ENCODE measurements at places on chromosomes 6 and 20. TPM values are rescaled to one million over a fixed set of nuclear protein-coding genes. Genes with fewer than 3 reads are reported as not detected.

GRCh38 chr20:3071610-3072529 lies at the start of gene OXT:
Gene OXT, plus strand, starts transcription at chr20:3071620. Its CDS starts 36 bp downstream, at chr20:3071656.
- DNase-seq: no peak

GRCh38 chr20:44805979-44806620 lies 4.2 kb downstream of the RIMS4 start:
- no peak for DNase-seq

C4A gene
- 2.2 TPM for total RNA-seq

- DNase-seq: no peak
These were observed 677.2 kb upstream of the SLC35B3 start for GRCh38 chr6:9112544-9112943.

GRCh38 chr20:51510936-51511605 lies 31.4 kb downstream of the NFATC2 start:
- DNase-seq: no peak

SMLR1 gene
- total RNA-seq: not detected

GRCh38 chr6:52393780-52394179 lies 26.4 kb upstream of the EFHC1 start:
- DNase-seq: no peak

CCN6 gene
- total RNA-seq: not detected

DNA sequence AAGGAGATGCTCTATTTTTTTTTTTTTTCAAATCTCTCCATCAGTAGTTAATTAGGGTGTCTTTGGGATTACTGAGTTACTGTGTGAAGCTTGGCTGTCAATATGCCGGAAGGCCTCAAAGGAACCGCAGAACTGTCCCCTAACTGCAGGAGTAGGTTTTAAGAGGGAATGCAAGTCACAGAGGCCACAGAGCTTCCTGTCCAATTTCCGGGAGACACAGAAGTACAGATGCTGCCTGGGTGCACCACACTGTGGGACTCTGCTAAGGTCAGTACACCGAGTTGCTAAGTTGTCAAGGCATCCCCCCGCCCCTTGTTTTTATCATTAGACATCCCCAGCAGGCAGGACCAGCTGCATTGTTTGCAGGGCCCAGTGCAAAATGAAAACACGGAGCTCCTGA lies 120.2 kb upstream of the RAB32 start:
- no peak for DNase-seq

SLC16A10 gene
- 2.9 TPM for total RNA-seq

GRCh38 chr6:144418959-144419545 lies 133.9 kb downstream of the UTRN start:
- no peak for DNase-seq

DNA sequence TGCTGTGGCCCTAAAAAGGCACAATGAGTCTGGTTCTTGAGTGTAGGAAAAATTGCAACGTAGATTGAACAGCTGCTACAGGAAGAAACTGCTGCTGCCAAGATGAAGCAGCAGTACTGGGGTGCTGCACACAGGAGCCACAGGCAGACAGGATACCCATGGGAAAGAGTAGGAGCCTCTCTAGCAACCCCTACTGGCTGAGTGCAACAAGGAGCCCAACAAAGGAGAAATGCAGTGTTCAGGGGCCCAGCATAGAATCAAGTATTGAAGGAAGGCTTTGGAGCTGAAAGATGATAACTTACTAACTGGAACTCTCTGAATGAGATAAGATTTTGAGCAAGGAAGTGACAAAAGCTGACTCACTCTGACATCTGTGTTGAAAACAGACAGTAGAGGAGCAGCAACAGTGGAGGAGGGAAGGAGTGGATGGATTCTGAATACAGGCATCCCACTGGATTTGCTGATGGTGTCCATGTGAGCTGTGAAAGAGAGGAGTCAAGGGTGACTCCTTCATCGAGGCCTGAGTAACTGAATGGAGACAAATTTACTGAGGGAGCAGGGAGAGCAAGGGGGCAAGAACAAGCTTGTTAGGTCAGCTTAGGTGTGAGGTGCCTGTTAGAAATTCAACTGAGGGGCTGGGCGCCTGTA lies 534.7 kb upstream of the JARID2 start:
- DNase-seq: peak; percentile 85

GRCh38 chr6:148943451-148943850 lies 196.6 kb downstream of the UST start:
- DNase-seq: no peak

DNA sequence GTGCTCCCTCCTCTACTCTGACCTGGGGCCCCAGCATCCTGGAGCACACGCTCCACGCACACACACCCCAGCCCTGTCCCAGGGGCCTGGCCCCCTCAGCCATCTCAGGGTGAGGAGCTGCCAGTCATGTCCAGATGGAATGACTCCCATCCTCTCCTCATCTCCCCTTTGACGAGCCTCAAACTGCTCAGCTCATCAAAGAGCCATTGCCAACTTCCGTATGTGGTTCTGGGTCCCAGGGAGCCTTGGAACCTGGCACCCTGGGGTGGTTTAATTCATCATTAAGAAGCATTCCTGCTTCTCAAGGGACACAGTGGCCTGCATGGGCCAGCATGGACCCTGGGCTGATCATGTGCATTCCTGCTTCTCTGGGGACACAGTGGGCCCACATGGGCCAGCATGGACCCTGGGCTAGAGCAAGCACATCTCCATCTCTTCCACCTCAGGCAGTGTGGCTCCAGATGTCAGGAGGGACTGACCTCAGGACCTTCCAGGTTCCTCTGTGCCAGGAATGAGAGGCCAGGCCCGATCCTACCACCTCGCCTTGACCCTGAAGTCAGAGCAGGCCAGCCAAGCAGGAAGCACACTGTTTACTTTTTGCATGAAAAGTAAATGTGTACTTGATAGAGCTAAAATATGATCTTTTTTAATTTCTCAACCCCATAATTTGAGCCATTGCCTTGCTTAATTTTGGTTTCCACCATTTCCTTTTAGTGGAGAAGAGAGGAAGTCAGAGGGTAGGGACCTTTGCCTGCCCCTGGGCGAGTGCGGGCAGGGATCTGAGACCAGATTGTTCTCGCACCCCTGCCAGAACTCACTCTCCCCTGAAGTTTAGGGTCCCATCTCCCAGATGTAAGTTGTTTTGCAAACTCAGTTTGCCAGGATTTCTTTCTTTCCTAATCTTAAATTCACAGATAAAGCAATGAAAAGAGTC lies 26.1 kb downstream of the SPATA2 start:
- DNase-seq: no peak

DNA sequence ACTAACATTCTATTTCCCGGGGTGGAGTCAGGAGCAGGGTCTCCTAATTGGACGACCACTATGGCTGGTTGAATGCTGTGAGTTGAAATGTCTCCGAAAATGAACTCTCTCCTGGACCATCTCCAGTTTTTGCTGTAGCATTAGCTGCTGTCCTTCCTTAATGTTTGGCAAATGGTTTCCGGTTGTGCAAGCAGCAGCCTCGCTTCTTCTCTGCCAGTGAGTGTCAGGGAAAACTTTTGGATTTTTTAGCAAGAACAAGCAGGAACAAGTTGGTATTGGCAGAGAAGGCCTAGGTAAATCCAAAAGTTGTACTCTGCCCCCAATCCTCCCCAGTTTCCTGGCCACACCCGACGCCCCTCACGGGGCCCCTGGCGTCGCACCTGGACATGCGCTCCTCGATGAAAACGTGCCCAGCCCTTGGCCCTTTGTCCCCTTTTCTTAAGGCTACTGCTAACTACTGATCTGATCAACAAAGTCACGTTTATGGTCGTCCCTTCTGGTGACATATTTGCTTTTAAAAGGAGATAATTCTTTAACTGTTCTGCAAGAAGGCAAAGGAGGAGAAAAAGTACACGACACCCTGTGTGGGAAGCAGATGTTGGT lies 103.2 kb downstream of the ARMC2 start:
- DNase-seq: no peak

DNA sequence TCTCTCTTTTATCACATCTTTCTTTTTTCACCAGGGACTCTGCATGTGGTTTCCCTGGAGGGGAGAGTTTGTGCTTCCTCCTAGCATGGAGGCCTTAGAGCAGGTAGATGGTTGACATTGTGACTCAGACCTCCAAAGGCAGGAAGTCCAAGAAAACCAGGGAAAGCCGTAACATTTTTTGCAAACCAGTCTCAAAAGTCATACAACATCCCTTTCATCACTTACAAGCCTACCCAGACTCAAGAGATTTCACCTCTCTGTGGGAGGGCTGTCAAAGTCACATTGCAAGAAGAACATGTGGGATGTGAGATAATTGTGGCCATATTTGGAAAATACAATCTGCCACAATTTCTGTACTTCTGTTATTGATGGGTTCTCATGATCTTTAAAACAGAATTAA lies 46.2 kb downstream of the SNRNP48 start:
- DNase-seq: peak; percentile 55

DNA sequence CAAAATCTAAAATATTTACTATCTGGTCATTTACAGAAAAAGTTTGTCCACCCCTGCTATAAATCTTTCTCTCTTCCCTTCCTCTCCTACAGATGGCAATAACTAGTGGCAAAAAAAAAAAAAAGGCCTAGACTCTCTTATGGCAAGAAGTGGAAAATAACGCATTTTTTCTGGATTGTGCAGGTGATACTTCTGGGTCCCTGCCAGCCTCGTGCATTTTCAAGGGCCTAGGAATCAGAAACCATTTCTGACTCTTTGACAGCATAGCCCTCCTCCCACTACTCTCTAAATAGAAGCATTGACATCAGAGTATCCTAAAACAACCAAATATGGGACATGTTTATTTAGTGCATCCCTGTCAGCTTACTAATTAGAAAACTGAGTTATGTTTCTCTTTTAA lies 251.0 kb downstream of the KHDC1L start:
- no peak for DNase-seq

DNA sequence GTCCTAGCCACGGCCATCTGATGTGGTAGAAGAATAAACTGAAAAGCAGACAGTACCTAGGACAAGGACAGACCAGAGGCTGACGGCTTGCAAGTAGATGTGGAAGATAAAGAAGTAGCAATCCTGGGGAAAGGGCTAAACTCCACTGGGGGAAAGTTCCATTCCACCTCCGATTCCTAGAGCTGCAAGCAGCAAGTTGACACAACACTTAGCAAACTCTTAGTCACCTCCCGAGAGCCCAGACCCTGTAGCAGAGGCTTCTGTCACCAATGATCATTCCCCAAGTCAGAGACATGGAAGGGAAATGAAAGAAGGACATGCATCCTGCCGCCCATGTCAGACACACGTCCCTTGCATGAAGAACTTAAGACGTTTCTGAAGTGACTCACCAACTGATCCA lies 99.2 kb upstream of the RPS6KA2 start:
- peak; percentile 79 for DNase-seq

- peak; percentile 14 for DNase-seq
These were observed 111.3 kb downstream of the SIM1 start for GRCh38 chr6:100353276-100354015.

- no peak for DNase-seq
These were observed 34.0 kb upstream of the COL10A1 start for GRCh38 chr6:116159782-116160524.

SAMD3 gene
- total RNA-seq: not detected

DNA sequence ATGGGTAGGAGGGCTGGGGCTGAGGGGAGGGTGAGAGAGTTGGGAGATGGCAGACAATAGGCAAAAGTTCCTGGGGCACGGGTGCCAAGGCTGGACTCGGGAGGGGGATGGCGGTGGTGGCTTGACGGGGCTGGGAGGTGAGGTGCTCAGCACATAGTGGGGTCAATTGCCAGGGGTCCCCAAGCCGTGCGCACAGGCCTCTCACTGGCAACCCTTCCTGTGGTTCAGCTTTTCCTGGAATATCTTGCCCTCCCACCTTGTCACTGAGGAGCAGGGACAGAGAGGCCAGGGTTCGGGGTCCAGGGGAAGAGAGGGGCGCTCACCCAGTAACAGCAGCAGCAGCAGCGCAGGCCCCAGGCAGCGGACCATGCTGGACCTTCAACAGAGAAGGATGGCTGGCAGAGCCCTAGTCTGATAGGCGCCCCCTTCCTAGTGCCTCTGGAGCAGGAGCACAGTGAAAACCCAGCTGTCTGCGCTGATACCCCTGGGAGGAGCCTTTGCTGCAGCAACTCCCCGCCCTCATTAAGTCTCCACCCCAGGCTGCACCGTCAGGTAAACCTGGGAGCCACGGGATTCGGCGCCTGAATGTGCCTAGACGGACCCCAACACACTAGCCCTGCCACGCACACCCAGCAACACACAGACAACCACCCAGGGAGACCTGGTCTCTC lies at the start of gene GFRA4:
TSS of gene GFRA4 (minus strand) at position 369 of the 671 bp plus-strand sequence. CDS start at position 369, 0 bp downstream.
- DNase-seq: no peak

PARD6B gene
- 3.7 TPM for total RNA-seq

DNA sequence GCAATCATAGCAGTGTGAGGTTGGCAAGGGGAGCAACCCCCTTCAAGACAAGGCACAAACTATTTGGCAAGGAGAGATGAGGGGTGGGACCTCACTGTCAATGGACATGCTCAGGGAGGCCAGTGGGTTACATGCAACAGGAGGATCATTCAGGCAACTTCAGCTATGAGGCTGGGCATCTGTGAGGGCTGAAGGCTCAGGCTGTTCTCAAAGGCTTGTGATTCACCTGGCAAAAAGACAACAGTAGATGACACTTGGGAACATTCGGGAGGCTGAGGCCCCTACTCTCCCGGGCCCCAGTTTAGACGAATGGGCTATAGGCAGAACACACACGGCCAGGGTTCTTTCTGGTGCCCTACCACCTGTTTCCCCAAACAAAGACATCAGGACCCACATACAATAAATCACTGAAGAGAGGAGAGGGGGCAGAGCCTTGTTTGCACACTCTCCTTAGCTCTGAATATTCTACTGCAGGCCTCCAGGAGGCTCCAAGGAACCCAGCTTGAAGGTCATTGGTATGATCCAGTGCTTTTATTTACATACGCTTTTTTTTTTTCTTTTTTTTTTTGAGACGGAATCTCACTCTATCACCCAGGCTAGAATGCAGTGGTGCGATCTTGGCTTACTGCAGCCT lies 7.9 kb downstream of the TUBB start:
- DNase-seq: peak; percentile 36

DNA sequence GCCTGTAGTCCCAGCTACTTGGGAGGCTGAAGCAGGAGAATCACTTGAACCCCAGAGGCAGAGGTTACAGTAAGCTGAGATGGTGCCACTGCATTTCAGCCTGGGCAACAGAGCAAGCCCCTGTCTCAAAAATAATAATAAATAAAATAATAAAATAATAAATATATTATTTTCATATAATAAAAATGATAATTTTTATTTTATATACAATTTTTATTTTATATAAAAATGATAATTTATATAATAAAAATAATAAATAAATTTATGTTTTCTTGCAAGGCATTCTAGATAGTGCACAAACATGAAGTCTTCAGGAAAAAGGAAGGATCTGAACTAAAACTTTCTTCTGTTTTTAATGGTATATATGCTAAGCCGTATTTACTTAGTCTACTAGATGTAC lies 12.6 kb upstream of the SGK1 start:
- DNase-seq: no peak

DNA sequence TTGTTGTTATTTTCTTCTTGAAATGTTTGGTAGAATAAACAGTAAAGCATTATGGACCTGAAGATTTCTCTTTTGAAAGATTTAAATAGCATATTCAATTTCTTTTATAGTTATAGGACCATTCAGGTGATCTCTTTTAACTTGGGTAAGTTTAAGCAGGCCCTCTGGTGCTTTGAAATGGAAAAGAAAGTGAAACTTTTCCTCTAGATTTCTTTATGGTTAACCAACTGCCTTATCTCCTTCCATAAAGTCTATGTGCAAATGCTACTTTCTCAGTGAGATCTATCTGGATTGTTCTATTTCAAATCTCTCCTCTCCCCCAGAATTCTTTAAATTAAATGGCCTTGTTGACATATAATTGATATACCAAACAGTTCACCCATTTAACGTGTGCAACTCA lies 54.0 kb downstream of the PHACTR2 start:
- no peak for DNase-seq

All from PC-3 (cell line).